Bone marrow (tissue), 2 donors: ENCODE measurements at places on chromosomes 1 and 21.

GRCh38 chr21:44982558-44983250 is 42.9 kb downstream of the SLX9 start:
- DNase-seq, result no peak

DNA sequence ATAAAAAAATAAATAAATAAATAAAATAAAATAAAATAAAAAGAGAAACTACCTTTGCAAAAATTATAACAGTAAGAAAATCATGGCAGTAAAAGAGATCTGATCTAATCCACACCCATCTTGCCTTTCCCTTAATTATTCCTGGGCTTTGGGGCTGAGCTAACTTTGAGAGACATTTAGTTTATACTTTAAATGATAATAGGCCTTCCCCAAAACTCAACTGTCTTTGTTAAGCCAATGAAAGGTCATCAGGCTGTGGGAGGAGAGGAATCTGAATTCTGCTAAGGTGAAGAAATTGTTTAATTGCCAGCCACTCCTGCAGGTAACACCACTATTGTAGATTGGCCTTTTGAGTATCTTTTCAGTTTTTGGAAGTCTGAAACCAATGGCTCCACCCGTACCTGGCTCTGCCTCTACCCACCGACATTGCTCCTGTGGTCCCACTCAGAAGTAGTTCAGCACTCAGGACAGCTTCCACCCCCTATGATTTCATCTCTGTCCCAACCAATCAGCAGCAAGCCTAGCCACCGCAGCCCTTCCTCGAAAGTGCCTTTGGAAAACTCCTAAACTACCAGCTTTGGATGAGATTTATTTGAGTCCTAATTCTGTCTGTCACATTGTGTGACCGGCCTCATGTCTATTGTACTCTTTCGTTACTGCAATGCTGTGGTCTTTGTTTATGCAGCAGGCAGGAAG is 23.0 kb upstream of the PNRC2 start:
- no peak for DNase-seq

GRCh38 chr1:108590957-108591356 is 31.1 kb downstream of the EEIG2 start:
- peak; percentile 72 for DNase-seq

DNA sequence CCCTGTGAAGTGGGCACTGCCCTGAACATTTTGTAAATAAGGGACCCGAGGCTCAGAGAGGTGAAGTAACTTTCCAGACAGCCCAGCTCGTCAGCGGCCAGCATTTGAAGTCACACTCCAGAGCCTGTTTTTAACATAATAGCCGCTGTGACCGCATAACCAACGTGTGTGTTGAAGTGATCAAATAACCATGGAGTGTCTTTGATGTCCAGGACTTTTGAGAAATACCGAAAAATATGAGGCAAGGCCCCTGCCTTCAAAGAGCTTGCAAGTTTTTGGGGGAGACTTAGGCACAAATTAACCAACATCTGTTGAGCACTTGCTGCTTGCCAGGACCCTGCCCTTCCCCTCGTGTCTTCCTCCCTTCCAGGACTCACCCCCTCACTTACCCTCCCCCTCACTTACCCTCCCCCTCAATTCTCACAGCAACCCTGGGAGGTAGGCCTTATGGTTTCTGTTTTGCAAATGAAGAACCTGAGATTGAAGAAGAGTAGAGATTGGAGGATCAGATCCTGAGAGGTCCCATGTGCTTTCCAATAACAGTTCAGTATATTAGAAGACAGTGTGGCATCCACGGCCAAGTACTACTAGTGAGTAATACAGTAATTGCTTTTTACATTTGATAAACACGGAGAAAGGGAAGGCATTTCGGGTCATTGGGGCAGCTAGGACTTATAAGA is 1.3 kb upstream of the SLC16A1 start:
- no peak for DNase-seq

GRCh38 chr1:106620521-106620954 is 435.9 kb upstream of the PRMT6 start:
- no peak for DNase-seq

DNA sequence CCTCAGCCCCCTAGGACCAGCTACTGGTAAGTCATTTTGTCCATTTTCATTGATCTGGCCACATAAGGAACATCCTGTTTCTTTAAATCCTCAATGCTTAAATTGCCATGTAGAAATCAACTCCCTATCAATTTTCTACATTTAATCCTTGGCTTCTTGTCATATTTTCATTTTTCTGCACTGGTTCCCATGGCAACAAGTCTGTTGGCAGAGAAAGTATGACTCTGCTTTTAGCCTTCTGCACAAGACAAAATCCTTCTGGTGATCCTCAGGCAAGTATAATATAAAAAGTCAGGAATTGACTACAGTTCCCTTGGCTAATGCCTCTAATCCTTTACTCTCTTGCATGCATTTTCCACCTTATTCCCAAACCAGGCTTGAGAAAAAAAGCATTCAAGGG is 65.0 kb downstream of the LRRC40 start:
- DNase-seq, result no peak

GRCh38 chr1:115782571-115783281 is 14.2 kb upstream of the CASQ2 start:
- DNase-seq, result no peak

DNA sequence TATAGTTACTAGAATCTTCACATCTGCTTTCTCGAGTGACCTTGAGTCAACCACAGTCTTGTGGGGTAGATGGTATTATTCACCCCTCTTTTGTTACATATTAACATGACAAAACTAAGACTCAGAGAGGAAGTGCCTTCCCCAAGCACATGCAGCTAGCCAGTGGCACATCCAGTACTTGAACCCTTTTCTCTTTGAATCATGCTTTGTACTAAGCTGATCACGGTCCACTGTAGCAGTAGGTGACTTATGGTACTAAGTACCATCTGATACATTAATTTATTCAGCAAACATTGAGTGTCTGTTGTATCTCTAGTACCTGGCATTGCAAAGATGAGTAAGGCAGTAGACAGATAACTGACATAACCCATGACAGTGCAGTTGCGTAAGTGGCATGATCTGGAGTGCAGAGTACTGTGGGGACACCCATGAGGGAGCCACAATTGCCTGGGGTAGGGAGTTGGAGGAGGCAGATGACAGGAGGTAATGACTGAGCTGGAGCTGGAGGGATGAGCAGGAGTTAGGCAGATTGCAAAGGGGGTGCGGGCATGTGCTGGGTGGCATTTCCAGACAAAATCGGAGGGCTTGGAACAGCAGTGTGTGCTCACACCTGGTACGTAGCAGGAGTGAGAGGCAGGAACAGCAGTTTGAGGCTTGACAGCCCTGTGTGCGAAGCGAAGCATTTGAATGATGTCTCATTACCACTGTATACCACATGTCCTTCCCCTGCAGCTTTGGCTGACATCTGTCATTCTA is 29.8 kb downstream of the UCK2 start:
- DNase-seq, result peak; percentile 40

GRCh38 chr1:183913567-183913993 is 108.7 kb downstream of the RGL1 start:
- no peak for DNase-seq

DNA sequence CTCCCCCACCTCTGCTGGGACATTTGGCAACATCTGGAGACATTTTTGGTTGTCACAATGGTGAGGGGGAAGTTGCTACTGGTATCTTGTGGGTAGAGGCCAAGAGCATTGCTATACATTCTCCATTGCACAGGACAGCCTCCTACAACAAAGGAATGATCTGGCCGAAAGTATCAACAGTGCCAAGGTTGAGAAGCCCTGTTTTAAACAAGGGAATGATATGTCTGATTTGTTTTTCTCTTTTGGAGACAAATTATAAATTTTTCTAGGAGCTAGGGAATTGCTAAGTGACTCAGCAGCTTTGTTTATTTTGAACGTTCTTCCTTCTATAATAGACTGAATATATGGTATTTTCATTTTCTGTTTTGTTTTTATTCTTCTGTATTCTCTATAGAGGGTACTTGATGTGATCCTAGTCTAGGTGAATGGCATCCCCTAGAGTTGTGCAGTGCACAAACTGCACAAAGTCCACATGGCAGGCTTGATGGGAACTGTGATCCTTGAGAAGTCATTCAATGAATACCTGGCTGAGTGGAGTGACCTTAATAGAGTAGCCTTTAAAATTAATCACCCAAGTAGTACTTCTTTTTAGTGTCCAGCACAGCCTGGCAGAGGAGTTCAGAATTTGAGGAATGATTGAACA is 288.6 kb upstream of the USP24 start:
- no peak for DNase-seq

GRCh38 chr1:197171531-197171930 is 25.1 kb upstream of the ASPM start:
- no peak for DNase-seq

GRCh38 chr1:240737766-240738265 is 125.9 kb upstream of the GREM2 start:
- no peak for DNase-seq

GRCh38 chr1:52159033-52159789 is 17.3 kb downstream of the ZFYVE9 start:
- DNase-seq, result no peak

GRCh38 chr1:55623311-55623710 is 408.1 kb upstream of the USP24 start:
- no peak for DNase-seq

GRCh38 chr1:166080967-166081870 is 85.6 kb downstream of the FAM78B start:
- no peak for DNase-seq

GRCh38 chr1:245649666-245650065 is 494.9 kb downstream of the KIF26B start:
- DNase-seq, result no peak

DNA sequence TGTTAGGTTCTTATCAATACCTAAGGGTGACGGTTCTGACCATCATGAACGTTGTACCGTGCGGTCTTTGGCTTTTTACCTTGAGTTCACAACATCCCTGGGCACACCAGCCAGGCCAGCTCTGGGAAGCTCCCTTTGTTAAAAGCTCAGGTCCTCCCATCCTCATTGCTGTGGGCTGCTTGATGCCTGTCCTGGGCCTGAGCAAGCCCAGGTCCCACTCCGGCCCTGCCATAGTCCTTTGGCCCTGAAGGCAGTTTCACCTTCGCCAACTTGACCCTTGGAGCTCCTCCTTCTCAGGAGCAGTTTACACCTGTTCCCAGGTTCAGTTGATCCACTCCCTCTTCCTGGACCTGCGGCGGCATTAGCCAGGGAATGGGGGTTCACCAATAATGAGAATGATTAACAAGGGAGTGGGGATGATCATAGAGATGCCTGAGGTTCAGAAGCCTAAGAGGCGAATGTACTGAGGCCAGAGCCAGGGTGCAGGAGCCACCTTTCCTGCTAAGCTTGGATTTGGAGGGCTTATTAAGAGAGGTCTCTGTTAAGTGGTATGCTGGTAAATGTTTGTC is 40.2 kb downstream of the DHCR24 start:
- DNase-seq, result no peak

GRCh38 chr1:9655836-9656235 is 4.3 kb downstream of the PIK3CD start:
- no peak for DNase-seq

GRCh38 chr1:202365092-202365815 is 16.8 kb downstream of the PPP1R12B start:
- no peak for DNase-seq

DNA sequence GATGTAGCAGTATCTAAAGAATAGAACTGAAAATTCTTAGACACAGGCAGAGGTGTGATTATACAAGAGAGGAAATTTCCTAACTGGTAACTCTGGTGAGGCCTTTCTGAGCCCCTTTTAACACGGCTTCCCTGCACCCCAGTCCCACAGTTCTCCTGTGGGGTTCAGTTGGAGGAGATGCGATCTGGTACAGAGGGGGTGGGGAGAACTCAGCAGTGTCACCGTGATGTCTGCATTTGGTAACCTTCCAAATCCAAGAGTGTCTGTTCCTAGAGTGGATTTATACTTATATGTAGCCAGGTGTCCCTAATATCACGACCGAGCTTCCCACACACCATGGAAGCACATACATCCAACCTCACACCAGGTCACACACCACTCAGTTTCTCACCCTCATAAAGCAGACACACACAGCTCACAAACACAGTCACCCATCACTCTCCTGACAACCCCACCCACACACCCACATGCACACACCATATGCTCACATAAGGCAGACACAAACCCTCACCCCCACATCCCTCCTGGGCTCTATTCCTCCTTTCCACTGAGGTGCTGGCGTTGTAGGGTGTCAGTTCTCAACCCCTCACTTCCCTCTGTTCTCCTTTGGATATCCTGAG is 48.5 kb downstream of the RHBG start:
- DNase-seq, result no peak

GRCh38 chr1:207579436-207579799 is 65.5 kb upstream of the CR1L start:
- DNase-seq, result peak; percentile 4

DNA sequence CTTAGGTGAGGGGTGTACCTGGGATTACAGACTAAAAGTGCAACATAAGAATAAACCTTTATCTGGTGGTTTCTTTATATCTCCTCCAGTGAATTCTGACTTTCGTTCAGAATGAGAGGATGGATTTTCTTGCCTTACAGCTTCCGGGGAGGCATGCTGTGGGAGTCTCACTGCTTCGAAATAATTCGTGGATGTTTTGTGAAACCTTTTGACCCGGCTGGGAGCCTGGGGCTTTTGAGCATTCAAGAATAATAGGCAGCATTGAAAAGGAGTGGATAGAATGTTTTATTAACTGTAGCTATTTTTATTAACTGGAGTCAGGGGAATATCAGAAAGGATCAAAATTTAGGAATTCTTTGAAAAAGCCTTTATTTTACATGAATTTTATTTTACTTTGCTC is 149.1 kb downstream of the RWDD3 start:
- DNase-seq, result no peak

DNA sequence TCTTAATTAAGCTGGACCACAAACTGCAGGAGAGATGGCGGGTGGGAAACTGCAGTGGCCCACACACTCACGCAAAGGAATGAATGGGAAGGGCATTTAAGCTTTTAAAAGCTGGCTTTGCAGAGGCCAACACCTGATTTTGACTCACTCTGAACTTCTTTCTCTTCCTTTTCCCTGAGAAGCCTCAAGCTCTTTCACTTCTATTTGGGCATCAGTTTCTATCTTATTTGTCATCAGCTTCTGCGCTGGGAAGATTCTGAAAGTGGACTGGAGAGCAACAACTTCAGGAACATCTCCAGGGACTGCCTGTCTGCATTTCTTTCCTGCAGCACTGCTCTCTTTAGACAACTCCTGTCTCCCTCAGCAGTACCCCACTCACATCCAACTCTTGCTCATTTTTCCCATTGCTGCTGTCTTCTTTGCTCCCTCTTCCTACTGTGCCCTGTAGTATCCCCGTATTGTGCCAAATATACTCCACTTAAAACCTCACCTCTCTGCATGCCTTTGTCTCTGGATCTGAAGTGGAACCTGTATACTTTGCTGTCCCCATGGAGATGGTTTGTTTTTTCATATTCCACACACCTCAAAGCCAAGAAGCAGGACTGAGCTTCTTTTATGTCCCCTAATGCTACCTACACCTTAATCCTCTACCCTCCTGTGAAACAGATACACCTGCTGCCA is 143.3 kb upstream of the JUN start:
- no peak for DNase-seq

DNA sequence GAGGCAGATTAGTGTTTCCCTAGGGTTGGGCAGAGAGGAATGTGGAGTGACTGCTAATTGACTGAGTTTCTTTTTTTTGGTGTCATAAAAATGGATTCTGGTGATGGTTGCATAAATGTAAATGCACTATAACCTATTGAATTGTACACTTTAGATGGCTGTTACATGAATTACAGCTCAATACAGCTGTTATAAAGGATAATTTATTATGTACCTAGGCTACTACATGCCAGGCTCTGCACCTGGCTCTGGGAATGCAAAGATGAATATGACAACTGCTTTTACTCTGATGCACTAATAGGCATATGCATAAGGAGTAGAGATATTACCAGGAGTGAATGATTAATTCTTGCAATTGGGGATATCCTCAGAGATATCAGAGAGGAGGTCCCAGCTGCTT is 345.3 kb downstream of the PTBP2 start:
- DNase-seq, result no peak

GRCh38 chr1:161217831-161218230 is 2.7 kb downstream of the FCER1G start:
- DNase-seq, result no peak
